ENCODE measurements at places on chromosomes 5 and 9.

GRCh38 chr5:74179701-74180100, 460.8 kb downstream of the ENC1 start:
- no peak for DNase-seq

DNA sequence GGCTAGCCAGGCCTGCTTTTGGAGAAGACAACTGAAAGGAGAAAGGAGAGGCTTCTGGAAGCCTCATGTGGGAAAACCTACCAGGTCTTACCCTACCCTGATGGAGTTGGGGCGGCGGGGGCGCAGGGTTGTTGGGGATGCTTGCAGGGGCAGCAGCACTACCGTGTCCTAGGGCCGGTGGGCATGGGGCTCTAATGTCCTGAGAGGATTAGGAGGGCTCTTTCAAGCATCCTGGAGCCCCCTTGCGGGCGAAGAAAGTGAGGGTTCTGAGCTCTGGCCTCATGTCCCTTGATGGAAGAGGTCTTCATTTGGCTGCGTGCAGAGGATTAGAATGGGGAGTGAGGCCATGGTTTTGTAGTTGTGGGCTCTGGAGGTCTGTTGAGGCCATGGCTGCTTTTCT, 86.9 kb upstream of the PITX1 start:
- DNase-seq, result no peak

GRCh38 chr9:967436-967835, 9.0 kb upstream of the DMRT3 start:
- no peak for DNase-seq

DNA sequence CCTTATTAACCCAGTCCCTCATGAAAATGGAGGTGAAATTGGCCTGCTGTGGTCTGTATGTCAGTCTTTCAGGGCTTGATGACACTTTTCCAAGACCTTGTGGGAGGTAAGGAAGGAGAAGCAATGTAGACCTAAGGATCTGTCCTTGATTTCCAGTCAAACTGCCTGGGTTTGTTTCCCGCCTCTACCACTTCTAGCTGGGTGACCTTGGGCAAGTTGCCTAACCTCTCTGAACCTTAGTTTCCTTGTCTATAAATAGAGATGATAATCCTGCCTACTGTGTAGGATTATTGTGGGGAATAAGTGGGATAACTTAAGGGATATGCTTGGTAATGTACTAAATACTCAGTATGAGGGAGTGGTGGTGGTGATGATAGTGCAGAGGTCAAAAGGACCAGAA, 59.7 kb downstream of the PPARGC1B start:
- no peak for DNase-seq

DNA sequence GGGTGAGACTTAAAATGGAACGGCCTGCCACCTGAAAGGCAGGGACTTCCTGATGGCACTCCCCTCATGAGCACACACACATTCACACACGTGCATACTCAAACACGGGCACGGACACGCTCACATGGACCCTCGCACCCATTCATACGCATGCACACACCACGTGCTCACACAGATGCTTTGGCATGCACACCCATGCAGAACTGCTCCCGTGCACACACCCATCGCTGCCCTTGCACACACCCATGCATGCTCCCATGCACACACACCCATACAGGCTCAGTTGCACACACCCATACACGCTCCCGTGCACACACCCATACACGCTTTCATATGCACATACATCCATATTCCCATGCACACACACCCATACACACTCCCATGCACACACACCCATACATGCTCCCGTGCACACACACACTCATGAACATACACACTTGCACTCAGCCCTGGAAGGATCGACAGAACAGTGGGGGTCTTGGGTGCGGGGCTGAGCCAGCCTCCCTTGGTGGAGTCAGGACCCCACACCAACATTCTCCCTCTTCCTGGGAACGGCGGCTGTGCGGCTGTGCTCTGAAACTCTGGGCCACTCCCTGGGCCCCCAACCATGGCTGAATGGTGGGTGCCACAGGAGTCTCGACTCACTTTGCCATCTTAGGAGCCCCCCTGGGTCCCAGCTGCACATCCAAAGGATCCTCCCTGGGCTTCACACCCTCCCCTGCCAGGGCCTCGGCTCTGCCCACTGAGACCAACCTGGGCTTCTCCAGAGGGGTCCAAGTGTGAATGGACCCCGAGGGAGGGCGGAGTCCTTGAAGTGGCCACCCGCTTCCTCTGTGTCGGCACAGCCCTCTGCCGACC, 115.2 kb downstream of the RXRA start:
- DNase-seq, result no peak

DNA sequence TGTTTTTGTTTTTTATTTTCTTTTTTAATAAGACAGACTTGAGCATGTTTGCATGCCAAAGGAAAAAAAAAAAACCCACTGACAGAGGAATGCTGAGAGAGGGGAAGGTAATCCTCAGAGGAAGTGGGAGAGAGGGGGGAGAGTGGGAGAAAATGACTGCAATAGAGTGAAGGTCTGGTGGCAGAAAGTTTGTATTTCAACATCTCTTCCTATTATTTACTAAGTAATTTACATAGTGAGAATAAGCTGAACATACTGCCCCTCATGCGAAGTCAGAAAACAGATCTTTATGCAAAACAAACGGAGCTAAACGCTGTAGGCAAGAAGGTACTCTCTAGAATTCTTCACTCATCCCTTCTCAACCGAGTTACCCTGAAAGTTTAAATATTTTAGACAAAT, 45.0 kb downstream of the ELL2 start:
- DNase-seq, result no peak

- no peak for DNase-seq
These were observed 40.4 kb upstream of the TESK1 start for GRCh38 chr9:35564658-35565061.

DNA sequence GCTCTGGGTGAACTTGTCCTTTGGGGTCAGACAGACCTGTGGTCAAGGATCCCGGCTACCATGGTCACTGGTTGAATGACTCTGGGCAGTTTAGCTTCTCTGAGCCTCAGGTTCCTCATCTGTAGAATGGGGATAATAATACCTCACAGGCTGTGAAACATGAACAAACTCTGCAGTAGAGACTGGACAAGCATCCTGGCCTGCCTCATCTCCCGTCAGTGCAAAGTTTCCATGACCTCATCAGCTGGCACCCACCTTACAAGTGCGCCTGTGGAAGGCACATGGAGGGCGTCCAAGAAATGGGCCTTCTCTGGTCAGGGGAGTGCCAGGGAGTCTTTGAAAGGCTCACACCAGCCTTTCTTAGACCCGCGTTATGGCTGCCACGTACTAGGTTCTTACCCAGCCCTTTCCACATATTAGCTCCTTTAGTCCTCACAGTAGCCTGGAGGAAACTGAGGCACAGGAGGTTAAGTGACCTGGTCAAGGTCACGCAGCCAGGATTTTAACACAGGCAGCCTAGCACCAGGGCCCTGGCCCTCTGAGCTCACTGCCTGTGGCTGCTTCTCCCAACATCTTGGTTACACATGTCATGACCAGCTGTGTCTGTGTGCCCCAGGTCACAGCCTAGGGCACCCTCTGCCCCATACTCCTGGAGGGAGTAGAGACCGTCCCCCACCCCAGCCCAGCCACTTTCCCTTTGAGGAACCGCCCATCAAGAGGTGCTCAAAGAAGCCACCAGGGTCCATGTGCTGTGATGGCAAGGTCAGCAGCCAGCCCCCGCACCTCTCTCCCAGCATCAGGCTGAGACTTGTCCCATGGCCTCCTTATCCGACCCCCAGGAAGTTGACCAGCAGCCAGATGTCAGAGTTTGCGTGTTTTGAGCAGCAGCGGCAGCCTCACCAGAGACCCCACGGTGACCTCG, 39.4 kb upstream of the RPL26L1 start:
- DNase-seq, result no peak

GRCh38 chr5:138620663-138621224, 45.5 kb upstream of the HSPA9 start:
- no peak for DNase-seq

- DNase-seq, result no peak
These were observed 41.9 kb upstream of the SPATA31C2 start for GRCh38 chr9:88180081-88180765.

- DNase-seq, result no peak
These were observed 35.7 kb downstream of the TTC33 start for GRCh38 chr5:40720069-40720468.

DNA sequence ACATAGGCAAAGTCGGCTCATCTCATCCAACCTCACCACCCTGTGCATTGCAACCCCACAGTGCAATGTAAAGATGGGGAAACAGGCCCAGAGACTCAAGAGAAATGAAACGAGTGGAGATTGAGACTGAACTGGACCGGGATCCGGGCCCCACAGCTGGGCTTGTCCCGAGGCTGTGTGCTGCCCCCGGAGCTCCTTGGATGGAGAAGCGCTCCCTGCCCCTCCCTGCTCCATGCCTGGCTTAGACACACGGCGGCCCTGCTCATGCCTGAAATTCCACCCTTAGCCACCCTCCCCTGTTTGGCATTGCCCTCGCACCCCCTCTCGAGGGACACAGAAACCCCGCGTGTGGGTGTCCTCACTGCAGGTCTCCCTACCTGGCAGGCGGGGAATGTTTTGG, 27.2 kb upstream of the FCN1 start:
- no peak for DNase-seq

DNA sequence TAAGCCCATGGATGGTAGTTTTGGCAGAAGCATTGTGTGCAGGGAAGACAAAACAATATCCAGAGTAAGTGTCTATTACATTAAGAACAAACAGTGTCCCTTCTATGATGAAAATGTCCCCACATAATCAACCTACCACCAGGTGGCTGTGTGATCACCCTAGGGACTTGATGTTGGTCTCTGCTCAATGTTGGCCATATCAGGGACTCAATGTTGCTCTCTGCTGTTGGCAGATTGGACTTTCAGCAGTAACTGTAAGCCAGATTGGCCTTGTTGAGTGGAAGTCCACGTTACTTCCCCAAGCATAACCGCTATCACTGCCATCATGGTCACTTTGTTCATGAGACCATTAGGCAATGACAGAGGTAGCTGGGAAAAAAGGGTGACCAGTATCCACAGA, 52.8 kb upstream of the PRSS3 start:
- no peak for DNase-seq

DNA sequence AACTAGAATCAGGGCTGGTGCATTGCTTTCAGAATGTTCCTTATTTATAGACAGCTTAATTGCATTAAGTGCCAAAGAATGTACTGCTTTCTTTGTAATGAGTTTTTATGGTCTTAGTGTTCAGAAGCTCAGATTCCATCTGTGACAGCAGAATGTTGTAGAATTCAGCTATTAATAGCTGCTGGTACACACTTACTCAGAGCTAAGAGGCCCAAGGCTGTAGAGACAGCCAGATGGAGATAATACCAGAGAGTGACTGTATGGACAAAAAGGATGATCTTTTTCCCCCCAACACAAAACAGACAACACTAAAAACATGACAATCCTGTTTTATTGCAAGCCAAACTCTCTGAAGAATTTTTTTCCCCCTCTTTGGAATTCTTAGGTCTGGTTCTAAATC, 50.2 kb downstream of the PPP2R2B start:
- no peak for DNase-seq

GRCh38 chr9:134058716-134059115, 9.1 kb downstream of the BRD3 start:
- no peak for DNase-seq

DNA sequence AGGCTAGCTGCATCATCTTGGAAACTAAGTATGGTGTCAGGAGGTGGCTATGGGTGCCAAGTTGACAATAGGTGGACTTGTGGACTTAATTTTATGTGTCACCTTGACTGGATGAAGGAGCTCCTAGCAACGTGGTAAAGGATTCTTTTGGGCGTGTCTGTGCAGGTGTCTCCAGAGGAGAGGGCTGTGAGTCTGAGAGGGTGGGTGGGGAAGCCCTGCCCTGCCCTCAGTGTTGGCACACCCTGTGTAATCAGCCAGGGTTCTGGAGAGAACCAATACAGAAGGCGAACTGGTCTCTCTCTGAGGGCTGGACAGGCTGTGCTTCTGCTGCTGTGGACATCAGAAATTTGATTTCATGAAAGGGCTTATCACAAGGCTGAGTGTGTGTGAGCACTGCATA, 61.0 kb downstream of the GTF3C4 start:
- DNase-seq, result no peak

DNA sequence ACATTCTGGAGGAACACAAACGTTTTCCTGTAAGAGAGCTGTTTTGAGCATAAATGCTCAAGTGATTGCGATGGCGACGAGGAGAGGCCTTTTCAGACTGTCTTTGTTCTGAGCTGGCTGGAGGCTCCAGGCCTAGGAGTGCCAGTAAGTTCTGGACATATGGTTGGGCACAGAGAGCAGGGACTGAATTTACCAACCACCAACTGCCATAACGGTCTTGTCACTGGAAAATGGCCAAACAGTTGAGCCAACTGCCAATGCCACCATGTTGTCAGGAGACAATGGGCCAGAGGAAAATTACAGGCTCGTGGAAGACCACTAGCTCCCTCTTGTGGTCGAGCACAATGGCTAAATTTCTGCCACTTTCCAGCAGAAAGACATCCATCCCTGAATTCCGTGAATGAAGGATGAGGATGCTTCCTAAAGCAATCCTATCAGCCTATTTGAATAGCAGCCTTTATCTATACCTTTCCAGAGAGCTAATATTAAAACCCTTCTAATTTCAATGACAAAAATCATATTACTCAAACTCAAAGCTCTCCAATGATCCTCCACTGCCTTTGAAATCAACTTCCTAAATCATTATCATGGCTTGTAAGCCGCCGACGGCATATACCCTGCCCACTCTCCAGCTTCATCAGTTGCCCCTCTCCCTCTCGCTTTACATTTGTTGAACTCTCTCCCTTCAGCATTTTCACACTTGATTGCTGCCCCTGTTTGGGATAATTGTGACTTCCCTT, 66.9 kb upstream of the GLIS3 start:
- peak; percentile 46 for DNase-seq

GRCh38 chr9:113005777-113006176, 6.2 kb downstream of the ZNF883 start:
- DNase-seq, result no peak

DNA sequence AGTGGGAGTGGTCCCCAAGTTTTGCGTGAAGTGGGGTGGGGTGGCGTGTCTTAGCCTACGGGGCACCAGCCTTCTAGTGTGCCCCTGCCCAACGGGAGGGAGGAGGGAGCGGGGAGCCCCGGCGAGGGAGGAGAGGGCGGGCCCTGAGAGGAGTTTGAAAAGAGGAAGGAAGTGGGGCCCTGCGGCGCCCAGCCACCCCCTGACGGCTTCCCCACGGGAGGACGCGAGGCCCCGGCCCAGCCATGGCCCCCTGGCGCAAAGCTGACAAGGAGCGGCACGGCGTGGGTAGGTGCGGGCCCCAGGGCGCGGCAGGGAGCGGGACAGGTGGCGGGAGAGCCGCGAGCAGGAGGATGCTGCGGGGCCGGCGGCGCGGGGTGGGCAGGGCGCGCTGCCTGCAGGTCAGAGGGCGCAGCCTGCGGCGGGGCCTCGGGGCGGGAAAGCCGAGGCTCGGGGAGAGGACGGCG, at the start of gene DOCK2:
TSS of gene DOCK2 (plus strand) at position 191 of the 464 bp plus-strand sequence. CDS start at position 243, 52 bp downstream.
- DNase-seq, result peak; percentile 77

DNA sequence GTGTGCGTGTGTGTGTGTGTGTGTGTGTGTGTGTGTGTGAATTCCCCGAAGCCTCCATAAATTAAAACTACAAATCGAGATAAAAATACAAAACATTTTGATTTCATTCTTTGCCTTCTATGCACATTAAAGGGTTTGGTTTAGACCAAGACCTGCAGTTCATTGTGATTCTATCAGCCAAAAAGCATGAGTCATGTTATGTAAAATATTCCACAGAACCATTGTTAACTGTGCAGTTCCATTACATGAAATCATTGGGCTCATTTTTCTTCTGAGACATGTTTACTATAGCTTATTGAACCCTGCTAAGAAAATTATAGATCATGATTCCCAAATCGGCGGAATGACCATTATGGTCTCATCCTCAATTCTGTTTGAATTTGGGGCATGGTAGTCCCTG, 11.7 kb downstream of the CAVIN4 start:
- DNase-seq, result no peak

Measured in CD4-positive, alpha-beta T cell treated with Interleukin-17A for 4 hours (primary cell).